ENCODE measurements at places on chromosomes 16 and 17. TPM values are rescaled to one million over a fixed set of nuclear protein-coding genes. Genes with fewer than 3 reads are reported as not detected.
A peak's percentile ranks its signal among the peaks of the same experiment; 100 is the strongest.

IRX3 gene
- not detected for total RNA-seq

GRCh38 chr17:69525920-69526841 is 111.7 kb downstream of the MAP2K6 start:
- no peak overlapping the region for H3K27ac ChIP-seq
- DNase-seq, result peak; percentile 38
- H3K27me3 ChIP-seq, result no peaks in the 10 kb centered on the region
- no peak overlapping the region for H3K4me3 ChIP-seq
- H3K36me3 ChIP-seq, result peaks cover 26% of the 10 kb centered on the region
- H3K4me1 ChIP-seq, result no peaks in the 10 kb centered on the region

DNA sequence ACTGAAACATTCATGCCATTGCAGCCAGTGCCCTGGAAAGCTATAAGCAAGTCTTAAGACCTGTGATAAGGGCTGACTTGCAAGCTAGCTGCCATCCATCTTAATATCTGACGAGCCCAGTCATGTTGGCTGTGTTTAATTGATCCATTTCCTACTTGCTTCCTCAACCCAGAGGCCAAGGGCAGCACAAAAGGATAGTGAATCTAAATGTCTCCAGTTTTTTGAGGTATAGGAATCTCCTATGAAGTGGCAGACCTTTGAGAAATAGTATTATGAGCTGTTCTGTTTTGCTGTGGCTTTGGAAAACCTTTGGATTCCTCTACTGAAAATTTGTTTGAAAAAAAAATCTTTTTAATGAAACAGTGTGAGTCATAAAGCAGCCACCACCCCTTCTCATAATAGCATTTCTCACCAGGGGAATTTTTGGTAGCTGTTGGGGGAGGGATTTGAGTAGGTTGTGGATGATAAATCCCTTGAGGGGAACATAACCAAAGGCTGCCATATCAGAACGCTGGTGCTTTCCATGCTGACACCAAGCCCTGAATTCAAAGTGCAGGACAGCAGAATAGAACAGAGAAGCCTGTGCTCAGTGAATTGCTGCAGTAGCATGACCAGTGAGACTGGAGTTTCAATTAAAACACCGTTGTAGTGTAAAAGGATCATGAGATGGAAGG is 12.9 kb downstream of the ZNRF1 start:
- no peak for DNase-seq
- no peaks in the 10 kb centered on the region for H3K27me3 ChIP-seq
- H3K4me1 ChIP-seq, result no peaks in the 10 kb centered on the region
- no peak overlapping the region for H3K27ac ChIP-seq
- no peaks in the 10 kb centered on the region for H3K36me3 ChIP-seq

DNA sequence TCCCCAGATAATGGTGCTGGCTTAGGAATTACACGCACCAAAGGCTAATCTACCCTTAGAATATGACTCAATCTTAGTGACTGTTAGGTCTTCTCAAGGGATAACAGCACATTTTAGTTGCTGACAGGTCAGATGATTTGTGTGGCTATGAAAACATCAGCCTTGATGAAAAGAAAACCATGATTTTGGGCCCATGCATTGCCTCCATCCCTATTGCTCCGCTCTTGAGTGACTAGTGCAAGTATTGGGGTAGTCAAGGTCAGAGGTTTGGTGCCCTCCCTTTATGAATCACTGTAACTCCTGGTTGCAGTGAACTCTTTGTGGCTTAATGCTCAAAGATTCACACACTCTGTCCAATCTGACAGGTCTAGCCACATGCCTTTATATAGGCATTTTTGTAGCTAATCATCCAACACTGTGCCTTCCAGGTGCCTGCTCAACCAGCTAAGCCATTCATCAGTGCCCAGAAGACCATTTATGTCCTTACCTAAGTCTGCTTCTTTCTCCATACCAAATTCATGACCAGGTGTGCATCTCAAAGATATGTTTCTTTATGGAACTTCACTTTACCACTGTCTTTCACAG is 251.6 kb downstream of the KCNJ2 start:
- no peaks in the 10 kb centered on the region for H3K4me1 ChIP-seq
- H3K27me3 ChIP-seq, result no peaks in the 10 kb centered on the region
- DNase-seq, result no peak
- H3K27ac ChIP-seq, result no peak overlapping the region
- H3K36me3 ChIP-seq, result no peaks in the 10 kb centered on the region

DNA sequence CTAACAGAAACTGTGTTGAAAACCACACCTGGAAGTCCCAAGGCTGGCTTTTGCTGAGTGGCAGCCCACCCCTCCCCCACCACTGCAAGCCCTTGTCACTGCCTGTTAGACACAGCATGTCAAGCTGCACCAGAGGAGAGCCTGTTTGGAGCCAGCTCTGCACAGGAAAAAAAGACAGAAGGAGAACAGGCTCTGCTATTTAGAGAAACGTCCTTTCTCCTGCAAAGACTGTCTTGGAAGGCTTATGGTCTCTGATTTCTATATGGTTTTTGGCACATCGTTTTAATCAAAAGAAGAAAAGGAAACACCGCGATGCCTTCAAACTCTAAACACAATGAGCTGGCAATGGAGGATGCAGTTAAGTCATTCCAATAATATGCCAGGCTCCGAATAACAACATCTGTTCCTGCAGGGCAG is 275.5 kb downstream of the MAP2K4 start:
- no peak overlapping the region for H3K27ac ChIP-seq
- no peaks in the 10 kb centered on the region for H3K4me1 ChIP-seq
- no peak overlapping the region for H3K4me3 ChIP-seq
- H3K27me3 ChIP-seq, result no peaks in the 10 kb centered on the region
- no peak for DNase-seq

- H3K36me3 ChIP-seq, result peaks cover 24% of the 10 kb centered on the region
- H3K4me3 ChIP-seq, result no peak overlapping the region
- DNase-seq, result no peak
- peaks cover 4% of the 10 kb centered on the region for H3K4me1 ChIP-seq
These were observed 33.3 kb downstream of the PECAM1 start for GRCh38 chr17:64357191-64357981.

DNA sequence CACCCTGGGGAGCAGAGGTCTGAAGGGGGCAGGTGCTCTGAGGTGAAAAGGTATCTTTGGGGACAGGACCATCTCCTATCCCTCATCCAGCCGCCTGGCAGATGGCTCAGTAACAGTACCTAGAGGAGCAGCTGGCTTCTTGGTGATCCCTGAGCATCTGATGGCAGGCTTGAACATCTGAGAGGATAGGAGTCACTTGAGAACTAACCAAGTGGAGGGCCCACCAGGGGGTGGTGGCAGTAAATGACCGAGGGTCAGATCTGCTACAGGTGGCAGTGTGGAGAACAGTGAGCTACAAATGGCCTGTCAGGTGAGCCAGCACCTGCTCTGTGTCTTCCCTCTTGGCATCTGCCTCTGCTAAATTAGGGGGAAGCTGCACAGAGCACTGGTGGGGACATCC is 13.8 kb downstream of the HROB start:
- H3K4me3 ChIP-seq, result no peak overlapping the region
- H3K36me3 ChIP-seq, result no peaks in the 10 kb centered on the region
- H3K27ac ChIP-seq, result no peak overlapping the region
- no peaks in the 10 kb centered on the region for H3K4me1 ChIP-seq
- DNase-seq, result no peak
- no peaks in the 10 kb centered on the region for H3K27me3 ChIP-seq

DNA sequence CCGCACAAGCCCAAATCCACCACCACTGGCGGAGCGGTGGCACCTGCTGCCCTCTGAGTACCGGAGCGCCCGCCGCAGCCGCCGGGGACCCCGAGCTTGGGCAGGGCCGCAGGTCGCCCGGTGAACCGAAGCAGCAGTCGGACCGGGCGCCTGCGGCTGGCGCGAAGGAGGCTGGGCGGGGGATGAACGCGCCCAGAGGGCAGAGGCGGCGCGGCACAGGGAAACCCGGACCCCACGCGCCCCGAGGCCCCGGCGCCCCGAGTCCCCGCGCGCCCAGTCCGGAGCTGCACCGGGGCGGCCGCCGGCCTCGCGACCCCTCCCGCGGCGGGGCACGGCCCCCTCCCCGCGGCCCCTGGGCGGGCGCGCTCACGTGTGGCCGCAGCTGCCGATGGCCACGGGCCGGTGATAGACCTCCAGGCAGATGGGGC is 393 bp downstream of the RNF166 start:
- DNase-seq, result peak; percentile 45
- peaks cover 5% of the 10 kb centered on the region for H3K36me3 ChIP-seq
- peaks cover 61% of the 10 kb centered on the region for H3K4me1 ChIP-seq

CCL4 gene
- total RNA-seq, result 476 TPM

ZNF19 gene
- 3.4 TPM for total RNA-seq

ADAMTS18 gene
- total RNA-seq, result not detected

DNA sequence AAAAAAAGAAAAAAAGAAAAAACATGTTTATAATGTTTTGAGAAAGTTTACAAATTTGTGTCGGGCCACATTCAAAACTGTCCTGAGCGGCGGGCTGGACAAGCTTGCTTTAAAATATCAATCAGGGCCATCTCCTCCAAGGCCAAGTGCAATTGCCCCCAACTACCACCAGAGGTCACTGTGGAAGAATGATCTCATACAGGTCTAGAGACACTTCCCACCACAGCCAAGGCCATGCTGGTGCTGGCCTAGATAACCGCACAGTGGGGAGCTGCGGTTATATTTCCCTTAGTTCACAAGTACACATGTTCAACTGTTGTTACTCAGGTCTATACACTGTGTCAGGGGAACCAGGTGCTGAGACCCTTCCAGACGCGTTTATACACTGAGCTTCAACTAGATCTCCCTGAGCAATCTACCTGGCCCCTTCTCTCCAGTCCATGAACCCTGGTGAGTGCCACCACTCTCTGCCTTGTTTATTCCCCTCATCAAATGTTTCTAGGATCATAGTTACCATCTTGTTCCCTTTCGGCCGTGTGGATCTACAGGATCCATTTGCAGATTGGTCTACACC is 83.8 kb upstream of the CCL2 start:
- no peaks in the 10 kb centered on the region for H3K27me3 ChIP-seq
- H3K27ac ChIP-seq, result no peak overlapping the region
- no peak overlapping the region for H3K4me3 ChIP-seq
- peak; percentile 70 for DNase-seq
- H3K4me1 ChIP-seq, result peaks cover 3% of the 10 kb centered on the region

DNA sequence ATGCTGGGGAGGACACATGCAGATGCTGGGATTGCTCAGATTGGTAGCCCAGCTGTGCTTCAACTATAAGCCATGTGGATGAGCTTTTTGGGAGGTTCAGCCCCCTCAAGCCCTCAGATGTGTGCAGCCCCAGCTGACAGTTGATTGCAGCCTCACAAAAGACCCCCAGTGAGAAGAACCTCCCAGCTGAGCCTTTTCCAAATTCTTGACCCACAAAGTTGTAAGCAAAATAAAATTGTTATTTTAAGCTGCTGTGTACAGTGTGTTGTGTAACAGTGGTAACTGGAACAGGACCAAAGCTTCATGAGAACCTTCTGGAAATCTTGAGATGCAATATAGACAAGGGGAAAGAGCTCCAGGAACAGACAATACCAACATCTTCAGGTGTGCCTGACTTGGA is 156.8 kb upstream of the IRX3 start:
- H3K4me1 ChIP-seq, result no peaks in the 10 kb centered on the region
- DNase-seq, result no peak
- no peaks in the 10 kb centered on the region for H3K27me3 ChIP-seq
- no peak overlapping the region for H3K4me3 ChIP-seq

- H3K27ac ChIP-seq, result peak overlapping the region; percentile 90
- peaks cover 98% of the 10 kb centered on the region for H3K4me1 ChIP-seq
- H3K27me3 ChIP-seq, result no peaks in the 10 kb centered on the region
- DNase-seq, result no peak
These were observed 303.8 kb downstream of the SEC14L1 start for GRCh38 chr17:77444628-77444983.

- no peaks in the 10 kb centered on the region for H3K27me3 ChIP-seq
- no peaks in the 10 kb centered on the region for H3K36me3 ChIP-seq
- H3K4me3 ChIP-seq, result no peak overlapping the region
- no peak for DNase-seq
- H3K4me1 ChIP-seq, result no peaks in the 10 kb centered on the region
- H3K27ac ChIP-seq, result no peak overlapping the region
These were observed 121.2 kb downstream of the ANKFN1 start for GRCh38 chr17:56274491-56274890.

TMC6 gene
- total RNA-seq, result 653 TPM

CACNG5 gene
- total RNA-seq, result not detected

NACA2 gene
- not detected for total RNA-seq

GRCh38 chr17:50339381-50339780 is 6.5 kb upstream of the XYLT2 start:
- DNase-seq, result no peak
- H3K36me3 ChIP-seq, result no peaks in the 10 kb centered on the region
- H3K27me3 ChIP-seq, result no peaks in the 10 kb centered on the region

RAB37 gene
- 184 TPM for total RNA-seq

MAPK8IP3 gene
- total RNA-seq, result 291 TPM

Data from natural killer cell (primary cell).